ENCODE measurements at places on chromosomes 11 and 22.

GRCh38 chr11:85756401-85757200, 54.3 kb downstream of the SYTL2 start:
- no peak for DNase-seq

- no peak for DNase-seq
Observed at GRCh38 chr11:62018981-62019664, 51.7 kb upstream of the FTH1 start.

DNA sequence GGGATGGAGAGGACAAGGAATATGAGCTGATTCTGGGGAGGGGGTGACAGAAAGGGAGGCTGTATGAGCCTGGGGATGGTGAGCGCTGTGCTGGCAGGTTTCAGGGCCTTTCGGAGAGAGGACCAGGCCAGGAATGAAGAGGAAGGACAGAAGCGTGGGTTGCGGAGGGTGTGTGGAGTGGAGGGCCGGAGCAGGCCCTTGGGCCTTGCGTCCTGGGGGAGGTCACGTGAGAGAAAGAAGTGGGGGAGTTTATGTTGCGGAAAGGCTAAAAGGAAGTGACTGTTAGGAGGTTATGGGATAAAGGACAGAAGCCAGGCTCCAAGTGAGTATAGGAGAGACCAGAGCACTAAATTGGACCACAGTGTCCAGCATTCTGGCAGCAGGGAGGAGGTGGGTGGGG, 17.5 kb downstream of the BCR start:
- no peak for DNase-seq

GRCh38 chr11:66617155-66617834, 865 bp downstream of the RBM14 start:
- DNase-seq = no peak

- no peak for DNase-seq
Observed at GRCh38 chr11:72745511-72745910, 6.7 kb downstream of the ARAP1 start.

DNA sequence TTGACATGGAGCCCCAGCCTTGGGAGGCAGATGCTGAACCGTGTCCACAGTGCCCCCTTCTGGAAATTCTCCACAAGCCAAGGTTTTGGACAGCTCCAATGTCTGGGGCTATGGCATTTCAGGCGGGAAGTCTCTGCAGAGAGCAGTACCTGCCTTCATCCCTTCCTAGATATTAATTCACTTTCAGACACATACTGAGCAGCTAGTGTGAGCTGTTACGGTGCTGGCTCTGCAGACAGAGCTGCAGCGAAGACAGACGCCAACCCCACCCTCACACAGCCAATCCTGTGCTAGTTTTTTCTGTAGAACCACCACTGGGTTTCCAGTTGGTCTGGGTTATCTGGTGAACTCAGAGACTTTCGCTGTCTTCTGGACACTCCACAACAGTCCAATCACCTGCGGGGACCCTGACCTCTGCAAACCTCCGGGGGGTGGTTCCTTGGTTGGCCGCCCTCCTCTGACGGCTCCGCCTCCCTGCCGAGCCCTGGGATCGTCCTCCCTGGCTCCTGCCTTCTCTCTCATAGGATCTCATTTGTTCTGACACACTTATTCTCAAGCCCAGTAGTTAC, 9.1 kb downstream of the LMF2 start:
- DNase-seq = no peak
